ENCODE measurements at places on chromosomes 11 and 22.

DNA sequence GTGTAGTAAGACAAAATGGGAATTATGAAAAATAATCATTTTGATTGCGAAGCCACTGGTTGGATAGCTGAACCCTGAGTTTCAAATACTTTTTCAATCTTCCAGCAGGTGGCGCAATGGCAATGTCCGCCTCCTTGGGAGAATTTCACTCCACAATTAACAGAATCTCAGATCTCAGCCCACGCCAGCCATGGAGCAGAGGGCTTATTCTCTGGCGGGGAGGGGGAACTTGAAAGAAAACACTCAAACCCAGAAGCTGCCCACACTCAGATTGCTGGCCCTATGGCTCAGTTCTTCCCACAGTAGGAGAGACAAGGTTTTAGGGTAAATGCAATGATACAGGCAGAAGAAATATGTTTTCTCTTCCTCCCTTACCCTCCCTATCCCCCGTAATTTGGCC is 38.7 kb upstream of the RCN1 start:
- peak; percentile 25 for DNase-seq

GRCh38 chr11:65560555-65561418 is 2.6 kb upstream of the LTBP3 start:
- DNase-seq: no peak

GRCh38 chr11:117410861-117411710 is 83.4 kb downstream of the CEP164 start:
- no peak for DNase-seq

DNA sequence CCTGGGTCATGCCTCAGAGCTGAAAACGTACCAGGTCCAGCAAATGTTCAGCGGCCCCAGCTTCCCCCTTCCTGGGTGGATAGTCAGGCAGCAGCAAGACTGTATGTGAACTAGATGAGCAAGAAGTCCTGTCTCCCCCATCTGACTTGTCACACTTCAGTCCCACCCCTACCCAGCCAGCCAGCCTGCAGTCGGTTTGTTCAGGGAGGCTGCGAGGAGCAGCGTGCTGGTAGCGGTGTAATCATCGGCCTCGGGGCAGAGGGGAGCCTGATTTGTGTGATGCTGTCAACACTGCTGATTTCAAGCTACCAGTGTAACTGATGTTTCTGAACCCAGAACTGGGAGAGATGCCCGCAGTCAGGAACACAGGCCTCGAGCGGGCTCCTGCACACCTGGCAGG is 9.6 kb downstream of the TMEM258 start:
- no peak for DNase-seq

DNA sequence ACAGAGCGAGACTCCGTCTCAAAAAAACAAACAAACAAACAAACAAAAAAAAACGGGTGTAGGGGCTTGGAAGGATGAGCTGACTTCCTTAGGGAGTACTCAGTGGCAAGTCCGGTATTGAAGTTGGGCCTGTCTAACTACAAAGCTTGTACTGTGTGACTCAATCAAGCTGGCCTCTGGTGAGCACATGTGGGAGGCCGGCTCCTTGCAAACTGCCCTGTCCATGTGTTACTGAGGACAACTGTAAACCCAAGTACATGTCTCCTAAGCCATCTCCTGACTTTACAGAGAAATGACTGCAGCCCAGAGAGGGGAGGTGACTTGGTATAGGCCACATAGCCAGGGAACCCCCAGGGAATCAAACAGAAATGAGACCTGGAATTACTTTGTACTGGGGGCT is 11.6 kb downstream of the RIBC2 start:
- no peak for DNase-seq

DNA sequence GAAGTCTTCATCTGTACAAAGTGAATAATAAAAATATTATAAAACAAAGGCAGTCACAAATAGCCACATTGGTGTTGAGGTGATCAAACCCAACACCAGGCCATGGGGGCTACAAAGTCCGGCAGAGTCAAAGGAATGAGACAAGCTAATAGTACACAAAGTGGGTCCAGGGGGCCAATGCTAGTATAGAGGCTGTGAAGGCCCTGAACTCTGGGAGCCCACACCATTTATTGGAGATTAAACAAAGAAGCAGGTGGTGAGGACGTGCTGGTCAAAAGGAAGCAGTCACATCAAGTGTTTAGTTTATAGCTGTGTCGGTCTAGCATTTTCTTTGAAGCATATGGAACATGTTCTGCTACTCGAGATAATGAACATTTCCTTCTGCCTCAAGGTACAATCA is 58.6 kb upstream of the CCT8L2 start:
- DNase-seq: no peak

- DNase-seq: peak; percentile 45
These were observed at the start of gene SORL1-AS1 for GRCh38 chr11:121452609-121453150. TSS of gene SORL1-AS1 (minus strand) at chr11:121452967.

DNA sequence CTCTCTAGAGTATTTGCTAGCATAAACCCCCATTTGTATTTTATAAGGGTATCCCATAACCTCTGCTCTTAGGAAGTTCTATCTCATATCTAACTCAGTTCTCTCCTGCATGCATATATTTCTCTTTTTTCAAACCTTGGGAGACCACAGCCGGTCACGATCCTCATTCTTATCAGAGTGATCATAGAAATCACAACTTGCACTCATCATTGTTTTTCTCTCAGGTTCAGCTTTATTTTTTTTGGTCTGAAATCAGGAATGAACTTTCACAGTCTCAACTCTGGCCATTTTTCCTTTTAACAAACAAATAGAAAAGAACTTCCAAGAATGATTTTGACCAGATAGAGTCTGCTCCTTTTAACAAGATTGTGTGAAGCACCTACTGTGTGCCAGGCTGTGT is 98.6 kb upstream of the BLID start:
- no peak for DNase-seq

DNA sequence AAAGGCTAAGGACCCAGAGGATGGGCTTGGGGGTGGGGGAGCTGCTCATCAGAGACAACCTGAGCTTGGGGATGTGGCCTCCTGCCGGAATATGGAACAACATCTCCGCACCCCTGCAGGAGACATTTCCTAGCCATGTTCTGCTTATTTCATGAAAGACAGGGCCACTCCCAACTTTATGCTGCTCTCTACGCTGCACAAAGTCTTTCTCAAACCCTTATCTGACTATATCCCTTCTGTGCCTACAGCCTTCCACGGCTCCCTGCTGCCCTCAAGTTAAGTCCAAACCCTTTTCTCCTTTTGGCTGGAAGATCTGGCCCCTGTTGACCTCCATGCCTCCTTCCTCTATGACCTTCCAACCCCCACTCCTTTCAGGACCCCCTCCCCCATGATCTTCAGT is 562.0 kb downstream of the MN1 start:
- DNase-seq: no peak

GRCh38 chr11:868802-869201 is 26.1 kb downstream of the TSPAN4 start:
- DNase-seq: no peak

DNA sequence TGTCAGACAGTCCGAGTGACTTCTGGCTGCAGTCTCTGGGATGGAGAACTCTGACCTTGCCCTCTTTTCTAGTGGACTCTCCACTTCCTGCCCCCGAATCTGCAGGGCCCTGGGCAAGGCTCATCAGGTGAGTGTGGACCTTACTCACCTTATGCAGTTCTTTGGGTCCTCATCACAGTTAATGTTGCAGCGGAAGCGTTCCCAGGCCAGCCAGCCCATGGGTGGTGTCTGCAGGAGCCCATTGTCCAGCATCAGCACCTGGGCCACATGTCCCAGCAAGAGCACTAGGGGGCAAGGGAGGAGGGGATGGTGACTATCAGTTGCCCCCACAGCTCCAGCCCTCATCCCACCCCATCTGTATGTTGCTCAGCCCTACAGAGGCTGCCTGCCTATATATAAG is 2.3 kb downstream of the NAGA start:
- DNase-seq: no peak

GRCh38 chr11:86523738-86524619 is 148.4 kb downstream of the ME3 start:
- DNase-seq: no peak

- no peak for DNase-seq
These were observed 46.1 kb upstream of the JAM3 start for GRCh38 chr11:134022748-134023147.

Measured in cerebellar nuclear complex (tissue), 1 donor.